ENCODE measurements at places on chromosomes 7 and 10. TPM values are rescaled to one million over a fixed set of nuclear protein-coding genes. Genes with fewer than 3 reads are reported as not detected.
A peak's percentile ranks its signal among the peaks of the same experiment; 100 is the strongest.

DNA sequence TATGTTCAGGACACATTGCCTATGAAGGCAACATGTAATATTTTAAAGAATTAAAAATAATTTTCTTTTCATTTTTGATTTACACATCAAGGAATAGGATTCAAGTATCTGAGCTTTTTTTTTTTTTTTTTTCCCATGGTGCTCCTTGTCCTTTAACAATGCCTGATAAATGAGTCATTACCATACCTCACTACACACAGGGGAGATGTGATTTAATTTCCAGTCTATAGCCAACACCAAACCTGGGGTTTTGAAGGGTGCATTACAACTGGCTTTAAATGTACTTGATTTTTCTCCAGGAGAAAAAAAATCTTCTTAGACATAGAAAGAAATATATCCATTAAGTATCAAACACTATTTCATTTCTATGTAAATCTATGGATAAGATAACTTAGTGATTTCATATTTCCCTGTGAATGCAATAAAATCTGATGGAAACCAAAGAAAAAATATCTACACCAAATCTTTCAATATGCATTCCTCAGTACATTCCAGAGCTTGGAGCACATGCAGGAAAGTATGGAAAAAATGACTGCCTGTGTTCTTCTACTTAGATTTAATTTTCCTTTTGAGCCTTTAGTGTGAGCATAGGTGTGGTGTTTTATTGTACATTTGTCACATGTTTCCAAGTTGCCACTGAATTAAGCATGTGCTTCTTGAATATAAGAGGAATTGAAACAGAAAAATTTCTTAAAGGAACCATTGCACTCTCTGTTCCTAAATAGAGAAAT, 204.8 kb upstream of the MEOX2 start:
- H3K27ac ChIP-seq: no peak overlapping the region
- H3K4me1 ChIP-seq: no peaks in the 10 kb centered on the region
- H3K27me3 ChIP-seq: no peaks in the 10 kb centered on the region
- no peak overlapping the region for H3K4me3 ChIP-seq

DNA sequence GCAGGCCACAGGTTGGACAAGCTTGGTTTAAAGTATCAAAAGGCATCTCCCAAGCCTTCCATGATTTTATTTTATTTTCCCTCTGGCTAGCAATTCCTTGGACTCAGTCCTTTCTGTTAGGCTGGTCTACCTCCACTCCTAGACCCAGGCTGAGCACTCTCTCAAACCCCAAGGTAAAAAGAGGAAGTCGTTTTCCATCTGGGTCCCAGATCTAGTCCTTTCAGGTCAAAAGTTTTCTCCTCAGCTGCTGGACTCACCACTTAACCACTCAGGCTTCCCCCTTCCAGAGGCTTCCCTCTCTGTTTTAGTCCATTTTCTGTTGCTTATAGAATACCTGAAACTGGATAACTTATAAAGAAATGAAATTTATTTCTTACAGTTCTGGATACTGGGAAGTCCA, 252.3 kb upstream of the MKLN1 start:
- no peak overlapping the region for H3K4me3 ChIP-seq
- peaks cover 12% of the 10 kb centered on the region for H3K4me1 ChIP-seq
- no peak overlapping the region for H3K27ac ChIP-seq
- DNase-seq: no peak
- H3K27me3 ChIP-seq: no peaks in the 10 kb centered on the region

GRCh38 chr7:75758491-75758890, 13.5 kb downstream of the CCL26 start:
- H3K4me3 ChIP-seq: no peak overlapping the region
- no peaks in the 10 kb centered on the region for H3K27me3 ChIP-seq
- H3K27ac ChIP-seq: no peak overlapping the region
- no peaks in the 10 kb centered on the region for H3K4me1 ChIP-seq
- H3K36me3 ChIP-seq: no peaks in the 10 kb centered on the region
- no peak for DNase-seq

- H3K27me3 ChIP-seq: no peaks in the 10 kb centered on the region
- DNase-seq: no peak
- H3K4me3 ChIP-seq: no peak overlapping the region
- H3K4me1 ChIP-seq: no peaks in the 10 kb centered on the region
Measured at GRCh38 chr7:141820067-141820466, 21.2 kb downstream of the PRSS37 start.

DNA sequence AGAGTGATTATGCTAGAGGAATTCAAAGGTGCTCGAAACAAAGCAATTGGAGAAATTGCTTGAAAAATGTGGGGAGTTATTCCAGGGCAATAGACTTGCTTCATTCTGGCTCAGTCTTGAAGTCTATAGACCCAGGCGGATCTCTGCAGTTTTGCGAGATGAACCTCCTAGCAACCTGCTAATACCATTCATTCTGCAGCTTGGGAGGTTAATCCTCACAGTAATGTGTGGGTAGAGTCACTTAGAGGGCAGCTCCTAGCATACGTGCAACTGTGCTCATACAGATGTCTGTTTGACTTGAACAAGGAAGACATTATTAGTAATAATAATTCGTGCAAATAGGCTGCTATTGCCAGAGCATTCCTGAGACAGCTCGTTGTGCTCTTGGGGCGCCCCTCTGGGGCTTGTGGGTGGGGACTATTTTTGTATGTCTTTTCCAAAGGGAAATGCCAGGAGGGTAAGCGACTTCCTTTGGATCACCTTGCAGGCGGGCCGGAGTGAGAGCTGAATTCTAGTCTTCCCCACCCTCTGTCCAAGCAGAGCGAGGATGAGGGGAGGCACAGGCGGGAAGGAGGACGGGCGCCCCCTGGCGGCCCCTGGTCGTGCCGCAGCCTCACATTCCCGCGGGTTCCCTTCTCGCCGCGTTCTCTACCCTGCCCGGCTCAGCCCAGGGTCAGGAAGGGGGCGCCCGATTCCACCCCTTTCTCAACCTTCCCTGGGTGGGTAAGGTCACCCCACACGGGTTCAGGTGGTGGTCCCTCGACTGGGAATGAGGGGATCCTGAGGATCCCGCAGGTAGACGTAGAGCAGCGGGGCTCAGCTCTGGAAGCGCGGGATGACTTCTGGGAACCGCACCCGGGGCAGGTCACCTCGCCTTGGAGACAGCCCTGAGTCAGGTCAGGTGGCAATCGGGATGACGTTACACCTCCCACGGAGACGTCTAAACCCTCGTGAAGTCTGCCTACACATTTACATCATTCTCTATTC, 241.5 kb downstream of the PHTF2 start:
- H3K4me3 ChIP-seq: no peak overlapping the region
- DNase-seq: peak; percentile 53
- no peaks in the 10 kb centered on the region for H3K4me1 ChIP-seq
- no peak overlapping the region for H3K27ac ChIP-seq
- H3K27me3 ChIP-seq: no peaks in the 10 kb centered on the region
- H3K36me3 ChIP-seq: no peaks in the 10 kb centered on the region

DNA sequence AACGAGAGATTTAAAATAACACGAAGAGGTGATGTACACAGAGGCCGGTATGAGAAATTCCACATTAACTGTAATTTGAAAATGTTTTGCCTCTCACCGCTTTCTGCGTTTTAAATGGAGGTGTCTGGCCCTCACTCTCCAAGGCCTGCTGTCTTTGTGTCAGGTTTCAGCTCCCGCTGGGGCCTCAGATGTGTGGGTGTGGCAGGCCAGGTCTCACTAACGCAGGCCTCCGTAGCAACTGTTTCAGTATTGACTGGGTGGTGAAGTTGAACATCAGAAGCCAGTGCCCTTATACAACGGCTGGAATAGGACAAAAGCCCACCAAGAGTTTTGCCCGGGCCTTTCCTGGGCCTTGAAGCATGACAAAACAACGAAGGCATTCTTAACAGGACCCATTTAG, 303.1 kb downstream of the ADARB2 start:
- no peak overlapping the region for H3K27ac ChIP-seq
- DNase-seq: no peak
- H3K36me3 ChIP-seq: no peaks in the 10 kb centered on the region

GRCh38 chr7:137243741-137244140, 99.8 kb downstream of the PTN start:
- DNase-seq: no peak
- no peaks in the 10 kb centered on the region for H3K4me1 ChIP-seq
- no peaks in the 10 kb centered on the region for H3K27me3 ChIP-seq
- no peaks in the 10 kb centered on the region for H3K36me3 ChIP-seq
- no peak overlapping the region for H3K4me3 ChIP-seq
- H3K27ac ChIP-seq: no peak overlapping the region

GRCh38 chr10:125928928-125929585, 32.7 kb downstream of the FANK1 start:
- H3K4me1 ChIP-seq: no peaks in the 10 kb centered on the region
- DNase-seq: no peak
- H3K4me3 ChIP-seq: no peak overlapping the region

- no peak overlapping the region for H3K27ac ChIP-seq
- peaks cover 8% of the 10 kb centered on the region for H3K27me3 ChIP-seq
- no peaks in the 10 kb centered on the region for H3K36me3 ChIP-seq
- no peak overlapping the region for H3K4me3 ChIP-seq
Measured at GRCh38 chr7:4879396-4880081, 4.0 kb downstream of the RADIL start.

- no peaks in the 10 kb centered on the region for H3K4me1 ChIP-seq
- no peaks in the 10 kb centered on the region for H3K27me3 ChIP-seq
- no peak for DNase-seq
- no peak overlapping the region for H3K4me3 ChIP-seq
- no peak overlapping the region for H3K27ac ChIP-seq
Measured at GRCh38 chr7:86598721-86599120, 45.0 kb upstream of the GRM3 start.

- H3K4me1 ChIP-seq: no peaks in the 10 kb centered on the region
- H3K4me3 ChIP-seq: no peak overlapping the region
- no peaks in the 10 kb centered on the region for H3K27me3 ChIP-seq
- H3K36me3 ChIP-seq: no peaks in the 10 kb centered on the region
- no peak for DNase-seq
Measured at GRCh38 chr7:120743128-120743527, 114.8 kb downstream of the TSPAN12 start.

DNA sequence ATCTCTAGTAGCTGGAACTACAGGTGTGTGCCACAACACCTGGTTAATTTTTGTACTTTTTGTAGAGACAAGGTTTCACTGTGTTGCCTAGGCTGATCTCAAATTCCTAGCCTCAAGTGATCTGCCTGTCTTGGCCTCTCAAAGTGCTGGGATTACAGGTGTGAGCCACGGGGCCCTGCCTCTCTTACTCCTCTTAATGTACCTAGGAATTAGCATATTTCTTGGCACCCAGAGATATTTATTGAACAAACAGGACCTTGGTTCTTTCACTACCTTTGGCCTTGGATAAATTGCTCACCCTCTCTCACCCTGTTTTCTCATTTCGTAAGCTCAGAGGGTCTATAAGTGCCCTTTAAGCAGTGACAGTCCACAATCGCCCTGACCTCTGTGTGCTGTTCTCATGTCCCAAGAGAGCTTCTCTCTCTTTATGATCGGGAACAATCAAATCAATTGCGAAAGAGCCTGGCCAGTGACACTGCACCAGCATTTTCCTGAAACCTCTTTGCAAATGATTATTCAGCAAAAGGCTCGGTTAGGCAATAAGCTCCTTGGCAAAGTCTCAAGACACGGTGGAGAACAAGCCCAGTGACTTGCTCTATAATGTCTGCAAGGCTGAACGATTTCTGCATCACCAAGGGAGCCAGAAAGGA, 117.7 kb downstream of the APBB1IP start:
- peak; percentile 90 for DNase-seq
- no peak overlapping the region for H3K4me3 ChIP-seq
- H3K27ac ChIP-seq: no peak overlapping the region
- H3K27me3 ChIP-seq: no peaks in the 10 kb centered on the region

GRCh38 chr7:2144926-2145325, 87.8 kb downstream of the MAD1L1 start:
- no peaks in the 10 kb centered on the region for H3K27me3 ChIP-seq
- H3K4me3 ChIP-seq: no peak overlapping the region
- H3K27ac ChIP-seq: no peak overlapping the region
- H3K36me3 ChIP-seq: no peaks in the 10 kb centered on the region

DNA sequence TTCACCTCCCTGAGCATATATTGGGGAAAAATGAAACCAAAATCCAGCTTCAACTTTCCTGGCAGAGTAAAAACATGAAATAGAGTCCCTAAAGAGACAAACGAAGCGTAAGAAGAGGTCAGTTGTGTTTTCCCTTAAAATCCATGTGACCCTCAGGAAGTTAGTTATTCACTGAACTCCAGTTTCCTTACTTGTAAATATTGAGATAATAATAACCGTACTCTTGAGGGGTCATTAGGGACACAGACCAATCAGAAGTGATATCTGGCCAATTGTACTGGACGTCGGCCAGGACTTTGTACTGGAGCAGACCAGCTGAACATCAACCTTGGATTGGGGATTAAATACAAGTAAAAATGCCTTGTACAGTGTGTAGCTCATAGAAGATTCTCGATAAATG, 167.0 kb downstream of the GATA3 start:
- H3K36me3 ChIP-seq: no peaks in the 10 kb centered on the region
- no peaks in the 10 kb centered on the region for H3K4me1 ChIP-seq
- peak; percentile 21 for DNase-seq
- no peak overlapping the region for H3K4me3 ChIP-seq
- H3K27me3 ChIP-seq: no peaks in the 10 kb centered on the region
- H3K27ac ChIP-seq: no peak overlapping the region

The ZNF655 gene
- total RNA-seq: 64.7 TPM

The GRM3 gene
- 3.9 TPM for total RNA-seq

The SEMA3E gene
- total RNA-seq: 0.58 TPM

The ASB10 gene
- total RNA-seq: not detected

The IFIT1B gene
- 1.7 TPM for total RNA-seq

The CDK1 gene
- 44.3 TPM for total RNA-seq

The ECHDC3 gene
- 50.2 TPM for total RNA-seq

The NAT16 gene
- not detected for total RNA-seq

The GRIFIN gene
- total RNA-seq: not detected

Measured in adrenal gland (tissue), 19 donors.